AG10803 (cell line): ENCODE measurements at places on chromosomes 7 and 10.

DNA sequence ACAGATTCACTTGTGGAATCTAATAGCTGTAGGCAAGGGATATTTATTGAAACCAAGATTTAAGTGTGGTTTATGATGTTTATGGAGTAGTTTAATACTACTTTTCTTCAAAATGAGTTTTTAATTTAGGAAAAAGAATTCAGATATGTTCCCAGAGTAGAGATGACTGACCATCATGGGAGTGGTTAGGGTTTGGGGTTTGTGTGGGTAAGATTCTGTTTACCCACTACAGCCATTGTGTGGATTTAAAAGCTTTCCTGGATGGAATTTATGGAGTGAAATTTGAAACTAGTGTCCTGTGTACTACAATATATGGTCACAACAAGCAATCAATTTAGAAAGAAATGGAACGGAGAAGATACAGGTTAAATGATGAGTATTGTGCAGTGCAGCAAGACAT lies 453.5 kb downstream of the AUTS2 start:
- DNase-seq = peak; percentile 57

- DNase-seq = no peak
These were observed 89.0 kb downstream of the RSU1 start for GRCh38 chr10:16728266-16728665.

GRCh38 chr7:129427526-129428045 lies 6.6 kb upstream of the STRIP2 start:
- no peak for DNase-seq

DNA sequence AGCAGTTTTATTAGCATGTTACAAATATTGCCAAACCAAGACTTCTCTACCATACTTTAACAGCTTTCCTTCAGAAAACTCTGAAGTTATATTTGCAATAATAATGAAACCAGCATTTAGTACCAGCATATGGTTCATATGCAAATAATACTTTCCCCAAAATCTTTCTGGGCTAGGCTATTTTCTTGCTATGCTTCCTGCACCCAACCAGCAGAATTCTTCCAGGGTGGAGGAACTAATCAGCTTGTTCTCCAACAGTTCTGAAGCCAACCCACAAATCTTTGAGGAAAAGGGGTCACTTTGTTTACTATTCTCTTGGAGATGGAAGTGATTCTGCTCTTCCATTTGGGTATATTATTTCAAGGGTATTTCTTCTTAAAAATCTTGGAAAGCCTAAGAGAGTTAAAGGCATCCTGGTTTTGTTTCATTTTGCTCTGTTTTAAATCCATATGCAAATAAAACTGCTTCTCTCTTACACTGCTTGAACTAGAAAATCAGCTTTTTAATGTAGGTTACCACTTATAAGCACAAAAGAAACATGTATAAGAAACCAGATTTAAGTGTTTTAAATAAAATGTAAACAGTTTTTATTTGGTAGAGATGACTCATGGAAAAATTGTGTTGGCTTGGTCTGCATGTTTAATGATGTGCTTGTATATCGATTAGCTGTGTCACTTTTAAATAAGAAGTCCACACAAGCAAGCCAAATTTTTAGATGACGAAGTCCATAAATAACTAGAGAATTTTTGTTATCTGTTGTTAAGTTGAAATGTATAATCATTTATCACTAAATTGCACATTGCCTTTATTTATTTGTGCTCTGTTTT lies 103.7 kb downstream of the HECTD2 start:
- DNase-seq = no peak

DNA sequence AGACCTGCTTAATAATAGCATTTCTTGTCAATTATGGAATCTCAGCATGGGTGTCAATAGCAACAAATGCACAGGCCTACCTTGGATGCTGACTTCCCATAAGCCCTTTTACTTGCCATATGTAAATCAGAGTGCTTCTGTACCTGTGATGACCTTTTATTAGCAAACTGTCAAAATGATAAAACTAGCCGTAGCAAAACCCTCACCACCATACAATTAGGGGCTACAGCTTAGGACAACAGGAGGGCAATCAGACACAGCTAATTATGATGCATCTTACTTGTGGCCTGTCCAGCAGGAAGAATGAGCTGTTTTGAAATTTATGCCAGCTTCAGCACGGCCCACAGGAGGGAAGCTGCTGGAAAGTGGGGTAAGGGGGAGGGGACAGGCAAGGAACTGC lies 201.6 kb downstream of the TAX1BP1 start:
- DNase-seq = no peak

DNA sequence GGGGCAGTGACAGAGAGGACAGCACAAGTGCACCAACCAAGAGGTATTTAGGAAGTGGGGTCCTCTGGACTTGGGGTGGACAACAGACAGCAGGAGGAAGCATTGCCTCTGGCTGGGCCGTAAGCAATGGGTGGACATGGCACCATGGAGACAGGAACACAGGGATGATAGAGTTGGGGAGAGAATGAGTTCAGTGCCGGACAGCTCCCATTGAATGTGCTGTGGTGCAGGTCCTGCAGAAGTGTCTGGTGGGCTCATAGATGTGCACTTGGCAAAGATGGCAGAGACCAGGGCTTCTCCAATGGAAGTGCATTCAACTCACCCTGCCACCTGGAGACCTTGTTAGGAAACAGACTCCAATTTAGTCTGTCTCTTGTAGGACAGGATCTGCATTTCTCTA lies 341.5 kb upstream of the ZMIZ1 start:
- DNase-seq = no peak
